ENCODE measurements at places on chromosomes 2 and 18. TPM values are rescaled to one million over a fixed set of nuclear protein-coding genes. Genes with fewer than 3 reads are reported as not detected.
A peak's percentile ranks its signal among the peaks of the same experiment; 100 is the strongest.

- H3K36me3 ChIP-seq, result no peaks in the 10 kb centered on the region
- no peaks in the 10 kb centered on the region for H3K4me1 ChIP-seq
- no peak for DNase-seq
- H3K4me3 ChIP-seq, result no peak overlapping the region
- H3K27ac ChIP-seq, result no peak overlapping the region
- no peaks in the 10 kb centered on the region for H3K27me3 ChIP-seq
Measured at GRCh38 chr2:56531668-56532420, 348.1 kb downstream of the CCDC85A start.

GRCh38 chr18:7341581-7342337, 110.9 kb downstream of the LRRC30 start:
- no peaks in the 10 kb centered on the region for H3K36me3 ChIP-seq
- no peaks in the 10 kb centered on the region for H3K4me1 ChIP-seq
- DNase-seq, result no peak
- no peak overlapping the region for H3K27ac ChIP-seq

Gene SALL3
- not detected for total RNA-seq

Gene MAL
- total RNA-seq, result 264 TPM

Gene TRIM43
- not detected for total RNA-seq

GRCh38 chr2:147628971-147629421, 215.8 kb upstream of the ACVR2A start:
- H3K36me3 ChIP-seq, result no peaks in the 10 kb centered on the region
- H3K27ac ChIP-seq, result peak overlapping the region; percentile 60
- DNase-seq, result no peak
- peaks cover 24% of the 10 kb centered on the region for H3K4me1 ChIP-seq
- peak overlapping the region; percentile 35 for H3K4me3 ChIP-seq

DNA sequence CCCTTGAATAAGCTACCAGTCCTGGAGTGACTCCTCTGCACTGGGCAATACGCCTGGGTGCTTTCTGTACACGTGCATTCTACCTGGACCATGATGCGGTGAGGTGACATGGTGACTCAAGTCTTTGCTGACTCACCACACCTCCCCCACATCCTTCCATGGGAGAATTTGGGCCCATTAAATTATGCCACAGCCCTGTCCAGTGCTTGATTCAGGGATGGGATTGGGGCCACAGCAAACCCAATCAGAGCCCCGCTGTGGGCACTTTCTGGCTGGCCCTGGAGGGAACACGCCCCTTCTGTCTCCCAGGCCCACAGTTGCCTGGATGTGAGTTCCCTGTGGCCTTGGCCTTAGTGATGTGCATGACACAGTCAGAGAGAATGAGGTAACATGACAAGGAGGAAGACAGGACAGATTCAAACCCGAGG, 86.9 kb downstream of the LRRC30 start:
- H3K36me3 ChIP-seq, result no peaks in the 10 kb centered on the region
- H3K4me1 ChIP-seq, result no peaks in the 10 kb centered on the region
- H3K27ac ChIP-seq, result no peak overlapping the region
- no peak for DNase-seq

DNA sequence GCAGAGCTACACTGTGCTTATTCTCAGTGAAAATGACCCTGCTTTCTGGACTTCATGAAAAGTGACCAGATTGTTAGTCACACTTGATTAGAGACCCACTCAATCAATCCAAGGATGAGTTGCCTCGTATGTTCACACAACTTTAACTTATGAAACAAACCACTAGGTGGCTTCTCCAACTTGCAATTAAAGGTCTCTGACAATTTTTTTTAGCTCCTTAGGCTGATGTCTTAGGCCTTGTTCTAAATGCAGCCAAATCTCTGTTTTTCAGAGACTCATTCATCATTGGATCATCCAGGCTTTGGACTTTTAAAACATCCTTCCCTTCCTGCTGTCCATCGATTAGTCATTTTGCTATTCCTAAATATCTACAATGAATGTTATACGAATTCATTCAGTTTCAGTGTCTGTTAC, 63.4 kb downstream of the MREG start:
- no peak overlapping the region for H3K27ac ChIP-seq
- H3K36me3 ChIP-seq, result peaks cover 3% of the 10 kb centered on the region
- H3K4me1 ChIP-seq, result no peaks in the 10 kb centered on the region
- no peak for DNase-seq

GRCh38 chr18:518081-518480, 17.6 kb upstream of the COLEC12 start:
- H3K4me3 ChIP-seq, result no peak overlapping the region
- peaks cover 12% of the 10 kb centered on the region for H3K4me1 ChIP-seq
- no peak overlapping the region for H3K27ac ChIP-seq
- no peak for DNase-seq
- H3K36me3 ChIP-seq, result no peaks in the 10 kb centered on the region

- H3K4me1 ChIP-seq, result peaks cover 15% of the 10 kb centered on the region
- no peak overlapping the region for H3K27ac ChIP-seq
- no peak for DNase-seq
- no peaks in the 10 kb centered on the region for H3K36me3 ChIP-seq
- no peak overlapping the region for H3K4me3 ChIP-seq
- H3K27me3 ChIP-seq, result peaks cover 2% of the 10 kb centered on the region
Measured at GRCh38 chr2:200735061-200735460, 76.6 kb upstream of the BZW1 start.

GRCh38 chr2:176001281-176001915, 669 bp downstream of the LNPK start:
- H3K27me3 ChIP-seq, result peaks cover 3% of the 10 kb centered on the region
- H3K4me3 ChIP-seq, result peak overlapping the region; percentile 95
- DNase-seq, result peak; percentile 37
- H3K36me3 ChIP-seq, result peaks cover 5% of the 10 kb centered on the region
- H3K4me1 ChIP-seq, result peaks cover 25% of the 10 kb centered on the region

Gene SMAD7
- 26.7 TPM for total RNA-seq

- no peaks in the 10 kb centered on the region for H3K4me1 ChIP-seq
- H3K36me3 ChIP-seq, result no peaks in the 10 kb centered on the region
- DNase-seq, result no peak
- H3K4me3 ChIP-seq, result no peak overlapping the region
- peaks cover 8% of the 10 kb centered on the region for H3K27me3 ChIP-seq
Measured at GRCh38 chr2:20488782-20489181, 41.9 kb downstream of the RHOB start.

Gene PROM2
- 0.37 TPM for total RNA-seq

DNA sequence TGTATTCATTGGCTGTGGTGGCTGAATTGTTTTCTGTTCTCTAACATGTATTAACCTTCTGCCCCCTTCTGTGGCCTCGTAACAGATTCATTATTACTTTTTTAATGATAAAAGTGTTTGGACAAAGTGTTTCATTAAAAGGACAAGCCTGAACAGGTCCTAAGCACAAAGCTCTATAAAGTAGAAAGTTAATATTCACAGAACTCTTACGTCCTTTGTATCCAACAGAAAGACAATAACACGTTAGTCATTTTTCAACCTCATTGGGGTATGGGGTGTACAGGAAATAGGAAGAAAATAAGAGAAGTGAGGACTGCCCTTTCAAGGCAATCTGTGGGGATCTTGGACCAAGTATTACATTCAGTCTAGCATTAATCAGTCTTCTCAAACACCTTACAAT, 105.5 kb upstream of the RGPD4 start:
- H3K4me3 ChIP-seq, result no peak overlapping the region
- DNase-seq, result no peak
- no peak overlapping the region for H3K27ac ChIP-seq
- no peaks in the 10 kb centered on the region for H3K27me3 ChIP-seq

Gene TMEM169
- 0.93 TPM for total RNA-seq

Gene TMEM18
- total RNA-seq, result 23.3 TPM

GRCh38 chr2:237475704-237476141, 11.3 kb upstream of the MLPH start:
- H3K4me1 ChIP-seq, result peaks cover 12% of the 10 kb centered on the region
- peaks cover 22% of the 10 kb centered on the region for H3K27me3 ChIP-seq
- no peaks in the 10 kb centered on the region for H3K36me3 ChIP-seq

Gene CCDC121
- 0.66 TPM for total RNA-seq

GRCh38 chr2:55391155-55391554, 28.5 kb downstream of the CCDC88A start:
- H3K36me3 ChIP-seq, result no peaks in the 10 kb centered on the region
- DNase-seq, result no peak
- no peak overlapping the region for H3K4me3 ChIP-seq
- no peaks in the 10 kb centered on the region for H3K27me3 ChIP-seq
- H3K4me1 ChIP-seq, result no peaks in the 10 kb centered on the region

DNA sequence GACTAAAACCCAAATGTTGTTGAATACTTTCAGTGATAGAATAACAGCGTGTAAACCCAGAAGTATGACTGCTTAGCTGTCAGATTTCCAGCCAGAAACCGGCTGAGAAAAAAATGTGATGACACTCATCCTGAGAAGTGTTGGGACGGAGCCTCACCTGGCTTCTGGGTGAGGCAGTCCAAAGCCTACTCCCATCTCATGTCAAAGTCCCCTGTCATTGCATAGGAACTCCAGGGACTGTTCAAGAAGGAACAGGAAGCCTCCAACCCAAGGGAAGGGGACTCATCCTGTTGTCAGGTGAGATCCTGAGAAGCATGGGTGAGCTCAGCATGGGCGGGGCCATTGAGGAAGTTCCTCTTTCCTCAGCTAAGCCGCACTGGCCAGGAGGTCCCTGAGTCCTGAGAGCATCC, 11.3 kb upstream of the CHRNA1 start:
- peaks cover 2% of the 10 kb centered on the region for H3K27me3 ChIP-seq
- peaks cover 51% of the 10 kb centered on the region for H3K4me1 ChIP-seq
- DNase-seq, result no peak
- H3K36me3 ChIP-seq, result peaks cover 2% of the 10 kb centered on the region

Gene BOK
- not detected for total RNA-seq

GRCh38 chr2:240369801-240370585, 65.5 kb upstream of the GPC1 start:
- H3K27me3 ChIP-seq, result no peaks in the 10 kb centered on the region
- H3K4me3 ChIP-seq, result no peak overlapping the region
- H3K27ac ChIP-seq, result no peak overlapping the region
- H3K4me1 ChIP-seq, result no peaks in the 10 kb centered on the region

Gene BOLL
- total RNA-seq, result 0.51 TPM

DNA sequence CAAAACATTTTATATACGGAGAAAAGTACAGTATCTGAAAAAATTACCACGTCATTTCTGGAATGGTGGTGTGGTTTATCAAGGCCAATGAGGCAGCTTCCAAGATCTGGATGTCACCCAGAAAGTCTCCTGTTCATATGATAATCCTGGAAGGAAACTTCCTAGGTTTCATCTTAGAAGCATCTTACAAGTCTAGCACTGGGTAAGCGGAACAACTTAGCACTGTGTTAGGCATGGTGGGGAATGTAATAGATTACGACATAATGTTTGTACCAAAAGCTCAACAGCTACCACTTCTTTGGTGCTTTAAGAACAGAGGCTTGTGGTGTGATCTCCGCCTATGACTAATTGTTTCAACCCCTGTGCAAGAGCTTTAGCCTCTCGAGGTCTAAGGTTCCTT, 63.1 kb upstream of the LYPD1 start:
- H3K27ac ChIP-seq, result no peak overlapping the region
- H3K36me3 ChIP-seq, result no peaks in the 10 kb centered on the region
- DNase-seq, result no peak
- H3K27me3 ChIP-seq, result no peaks in the 10 kb centered on the region
- H3K4me3 ChIP-seq, result no peak overlapping the region

Gene UGT1A10
- total RNA-seq, result not detected

Gene WIPF1
- 340 TPM for total RNA-seq

Gene HMSD
- total RNA-seq, result 19.7 TPM
